Pulmonary artery endothelial cell (primary cell): ENCODE measurements at places on chromosomes 5 and 9. TPM values are rescaled to one million over a fixed set of nuclear protein-coding genes. Genes with fewer than 3 reads are reported as not detected.

MARCOL gene
- total RNA-seq: not detected in 2 replicates

DNA sequence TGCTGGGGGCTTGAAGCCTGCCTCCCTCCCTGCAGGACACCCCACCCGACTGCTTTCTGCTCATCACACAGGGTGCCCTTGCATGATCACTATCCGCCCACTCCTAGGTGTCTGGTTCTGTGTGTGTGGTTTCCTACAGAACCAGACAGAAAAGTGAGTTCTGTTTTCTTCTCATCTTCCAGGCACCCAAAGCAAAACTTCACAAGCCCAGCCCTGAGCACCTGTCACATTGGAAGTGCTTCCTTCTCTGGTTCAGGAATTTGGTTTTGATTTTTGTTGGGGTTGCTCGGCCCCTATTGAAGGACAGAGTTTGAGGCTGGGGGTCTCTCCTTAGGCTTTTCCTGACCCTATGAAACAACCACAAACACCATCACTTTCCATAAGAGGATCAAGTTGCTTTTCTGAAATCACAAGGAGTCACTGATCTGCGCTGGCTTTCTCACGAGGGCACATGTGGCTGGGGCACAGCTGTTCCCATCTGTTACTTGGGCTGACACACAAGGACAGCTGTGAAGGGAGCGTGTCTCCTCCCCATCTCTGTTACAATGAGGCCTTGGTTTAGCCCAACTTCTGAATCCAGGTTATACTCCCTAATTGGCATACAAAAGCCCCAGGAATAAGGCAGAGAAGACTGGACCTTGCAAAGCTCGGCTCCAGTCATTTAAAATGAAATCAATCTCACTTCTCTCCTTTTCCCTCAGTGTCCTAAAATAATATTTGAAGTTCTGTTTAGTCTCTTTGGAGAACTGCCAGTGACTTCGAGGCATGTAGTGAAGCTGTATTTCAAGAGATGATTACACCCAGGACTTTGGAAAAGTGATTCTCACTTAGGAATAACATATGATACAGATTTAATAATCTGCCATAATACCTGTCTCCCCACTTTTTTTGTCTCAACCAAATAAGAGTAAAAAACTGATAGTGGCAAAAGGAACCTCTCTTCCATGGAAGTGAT lies 213.1 kb upstream of the GAS1 start:
- no peak for DNase-seq

GRCh38 chr9:5783982-5784381 lies 48.9 kb downstream of the ERMP1 start:
- DNase-seq: no peak

GRCh38 chr9:16870596-16871335 lies at the start of gene BNC2:
TSS of gene BNC2 (minus strand) at chr9:16870670. CDS start at chr9:16870648, 22 bp downstream.
- DNase-seq: no peak

- DNase-seq: no peak
These were observed 820.5 kb downstream of the PTPRD start for GRCh38 chr9:9792144-9792857.

GRCh38 chr9:119938871-119939270 lies 569.6 kb upstream of the BRINP1 start:
- DNase-seq: no peak
